B cell (primary cell): ENCODE measurements at places on chromosomes 1 and 21. TPM values are rescaled to one million over a fixed set of nuclear protein-coding genes. Genes with fewer than 3 reads are reported as not detected.

The LHX8 gene
- not detected in 2 replicates for polyA plus RNA-seq

The TMEM82 gene
- not detected in 2 replicates for polyA plus RNA-seq

The AQP10 gene
- 0.06 TPM in 1 of 2 replicates, not detected in the other for polyA plus RNA-seq

The CD244 gene
- polyA plus RNA-seq = 0.31 and 0.69 TPM in 2 replicates

The BCL2L15 gene
- 0.63 and 1.1 TPM in 2 replicates for polyA plus RNA-seq

The SLC9C2 gene
- not detected in 2 replicates for polyA plus RNA-seq
